Hepatocyte (in vitro differentiated cells): ENCODE measurements at places on chromosomes 3 and 15. TPM values are rescaled to one million over a fixed set of nuclear protein-coding genes. Genes with fewer than 3 reads are reported as not detected.

DNA sequence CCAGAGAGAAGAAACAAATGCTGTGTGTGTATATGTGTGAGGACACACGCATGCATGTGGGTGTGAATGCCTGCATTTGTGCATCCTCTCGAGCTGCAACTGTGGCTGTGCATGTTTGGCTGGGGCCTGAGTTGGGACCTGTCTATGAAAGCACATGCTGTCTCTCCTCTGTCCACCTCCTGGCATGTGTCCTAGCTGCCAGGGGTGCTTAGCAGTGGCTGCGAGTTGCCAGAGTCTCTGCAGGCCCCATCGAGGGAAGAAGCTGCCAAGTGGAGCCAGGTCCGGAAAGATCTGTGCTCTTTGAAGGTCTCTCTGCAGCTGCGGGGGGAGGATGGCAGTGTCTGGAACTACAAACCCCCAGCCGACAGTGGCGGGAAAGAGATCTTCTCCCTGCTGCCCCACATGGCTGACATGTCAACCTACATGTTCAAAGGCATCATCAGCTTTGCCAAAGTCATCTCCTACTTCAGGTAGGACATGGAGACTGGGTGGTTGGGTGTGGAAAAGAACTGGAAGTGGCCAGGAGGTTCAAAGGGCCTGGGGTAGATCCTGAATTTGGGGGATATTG is 30.7 kb downstream of the NR1I2 start:
- DNase-seq = no peak

- no peak for DNase-seq
Measured at GRCh38 chr3:140007081-140007480, 72.1 kb downstream of the CLSTN2 start.

- no peak for DNase-seq
Measured at GRCh38 chr3:39136533-39137434, 16.6 kb downstream of the CSRNP1 start.

Gene CRYGS
- polyA plus RNA-seq = 0.89 and 2.2 TPM in 2 replicates

Gene CTXN2
- not detected in 2 replicates for polyA plus RNA-seq
